ENCODE measurements at places on chromosomes 5 and 9.

DNA sequence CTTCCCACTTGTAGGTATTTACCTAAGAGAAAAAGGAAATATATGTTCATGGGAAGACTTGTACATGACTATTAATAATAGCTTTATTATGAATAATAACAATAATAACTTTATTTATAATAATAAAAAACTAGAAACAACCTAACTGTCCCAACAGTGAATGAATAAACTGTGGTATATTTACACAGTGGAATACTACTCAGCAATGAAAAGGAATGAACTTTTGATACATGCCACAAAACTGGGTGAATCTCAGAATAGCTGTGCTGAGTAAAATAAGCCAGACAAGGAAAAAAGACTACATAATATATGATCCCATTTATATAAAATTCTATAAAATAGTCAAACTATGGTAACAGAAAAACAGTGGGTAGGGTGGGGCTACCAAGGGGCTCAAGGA, 88.7 kb downstream of the SCAMP1 start:
- no peak for DNase-seq

DNA sequence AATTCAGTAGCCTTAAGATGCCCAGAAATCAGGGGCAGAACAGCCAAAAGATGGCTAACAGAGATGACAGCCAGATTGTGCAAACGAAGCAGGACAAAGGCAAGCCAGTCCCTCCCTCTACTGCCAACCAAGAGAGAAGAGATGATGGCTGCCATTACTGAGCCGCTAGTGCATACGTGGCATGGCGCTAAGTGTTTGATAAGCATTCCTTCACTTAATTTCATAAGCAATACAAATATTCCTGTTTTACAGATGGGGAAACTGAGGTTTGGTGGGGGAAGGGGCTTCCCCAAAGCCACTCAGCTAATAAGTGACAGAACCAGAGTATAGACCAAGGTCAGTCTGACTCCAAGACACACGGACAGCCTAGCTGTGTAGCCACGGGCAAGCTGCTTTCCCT, 44.1 kb downstream of the STK10 start:
- DNase-seq: no peak

DNA sequence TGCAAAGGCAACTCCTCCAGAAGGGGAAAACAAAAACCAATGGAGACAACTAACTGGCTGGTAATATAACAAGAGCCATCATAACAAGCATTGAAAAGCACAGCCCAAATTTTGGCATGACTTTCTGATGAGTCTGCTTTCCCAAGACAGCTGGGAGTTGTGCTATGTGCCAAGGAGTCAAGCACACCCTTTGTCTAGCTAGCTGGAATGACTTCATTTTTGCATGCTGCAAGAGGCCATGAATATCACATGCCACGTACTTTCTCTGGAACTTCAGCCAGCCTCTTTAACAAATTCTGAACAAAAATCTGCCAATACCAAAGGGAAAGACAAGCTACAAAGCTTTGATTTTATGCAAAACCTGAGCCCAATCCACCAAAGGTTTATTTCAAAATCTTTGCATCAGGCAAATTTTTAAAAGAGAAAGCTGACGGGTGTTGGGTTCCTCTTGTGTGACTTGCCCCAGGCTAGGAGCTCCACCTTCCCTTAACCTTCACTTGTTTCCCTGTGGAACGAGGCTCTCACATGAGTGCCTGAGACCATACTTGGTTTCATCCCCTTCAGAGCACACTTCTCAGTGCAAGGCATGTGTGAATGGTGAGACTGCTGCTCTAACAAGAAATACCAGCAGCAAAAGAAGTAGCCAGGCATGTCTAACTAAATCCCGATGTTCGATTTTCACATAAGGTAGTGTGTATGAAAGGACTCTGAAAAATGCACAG, 47.3 kb downstream of the S1PR3 start:
- DNase-seq: no peak

- no peak for DNase-seq
Observed at GRCh38 chr9:122059214-122059954, 33.7 kb downstream of the TTLL11 start.

DNA sequence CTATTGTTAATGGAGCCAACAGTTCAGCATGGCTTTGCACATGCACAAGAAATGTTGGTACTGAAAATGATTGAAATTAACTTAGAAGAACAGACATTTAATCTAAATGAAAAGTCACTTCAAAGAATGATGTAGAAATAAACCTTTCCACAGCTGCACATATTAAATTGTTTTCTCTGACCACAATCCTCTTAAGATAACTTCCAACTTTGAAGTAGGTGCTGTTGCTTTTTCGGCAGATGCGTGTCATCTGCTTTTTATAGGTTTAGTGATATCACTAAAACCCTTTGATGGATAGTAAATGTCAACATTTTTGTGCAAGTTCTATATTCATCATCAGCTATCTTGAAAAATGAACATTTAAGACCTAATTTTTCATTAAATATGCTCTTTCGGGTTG, 25.3 kb upstream of the SLC1A3 start:
- DNase-seq: no peak

GRCh38 chr5:179763215-179763945, 30.4 kb upstream of the LTC4S start:
- peak; percentile 90 for DNase-seq

GRCh38 chr5:56813302-56813701, 2.0 kb upstream of the MAP3K1 start:
- DNase-seq: no peak

- DNase-seq: no peak
Observed at GRCh38 chr9:37398464-37399025, 24.0 kb upstream of the GRHPR start.

DNA sequence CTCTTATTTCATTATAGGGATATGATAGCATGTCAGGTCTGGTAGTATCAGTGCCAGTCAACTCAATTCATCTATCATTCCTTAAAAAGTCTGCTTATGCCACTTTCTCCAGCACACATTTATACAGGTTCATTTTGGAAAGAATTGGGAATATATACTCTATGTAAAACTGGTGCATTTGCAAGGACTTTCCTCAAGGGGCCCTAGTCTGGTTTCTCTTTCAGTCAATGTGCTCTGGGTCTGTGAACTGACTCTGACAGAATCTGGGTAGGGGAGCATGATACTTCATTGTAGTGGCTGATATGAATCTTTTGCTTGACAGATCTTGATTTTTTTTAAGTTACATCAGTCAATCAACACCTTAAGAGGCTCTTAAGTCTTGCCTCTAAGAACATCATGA, 313.9 kb downstream of the HTR1A start:
- DNase-seq: no peak

DNA sequence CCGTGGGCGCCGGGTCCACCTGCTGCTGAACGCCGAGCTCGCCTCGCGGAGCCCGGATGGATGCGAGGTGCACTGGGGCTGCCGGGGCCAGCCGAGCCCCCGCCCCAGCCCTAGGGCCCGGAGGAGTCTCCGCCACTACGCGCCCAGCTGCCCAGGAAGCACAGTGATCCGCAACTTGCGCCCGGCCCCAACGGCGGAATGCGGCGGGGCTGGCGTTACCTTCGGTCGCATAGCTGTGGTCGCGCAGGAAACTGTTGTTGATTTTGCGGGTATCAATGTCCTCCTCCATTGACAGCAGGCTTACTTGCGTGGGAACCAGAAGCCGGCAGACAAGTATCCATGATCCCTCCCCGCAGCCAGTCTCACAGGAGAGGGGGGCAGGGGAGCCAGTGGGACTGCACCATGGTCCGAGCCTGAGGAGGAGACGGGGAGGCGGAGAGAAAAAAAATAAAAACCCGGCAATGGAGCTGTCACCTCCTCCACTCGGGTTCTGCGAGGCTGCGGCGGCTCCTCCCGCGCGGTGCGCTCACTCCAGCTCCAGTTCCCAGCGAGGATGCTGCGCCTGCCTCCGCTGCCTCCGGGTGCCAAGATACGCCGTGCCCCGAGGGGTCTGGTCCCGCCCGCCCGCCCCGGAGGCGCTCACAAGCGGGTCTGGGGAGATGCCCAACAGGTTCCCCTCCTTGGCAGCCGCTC, 628 bp downstream of the PPP2R2B start:
- DNase-seq: no peak

- DNase-seq: no peak
Observed at GRCh38 chr5:40628407-40628806, 51.3 kb upstream of the PTGER4 start.

GRCh38 chr9:69655065-69655464, 17.1 kb downstream of the APBA1 start:
- DNase-seq: no peak

DNA sequence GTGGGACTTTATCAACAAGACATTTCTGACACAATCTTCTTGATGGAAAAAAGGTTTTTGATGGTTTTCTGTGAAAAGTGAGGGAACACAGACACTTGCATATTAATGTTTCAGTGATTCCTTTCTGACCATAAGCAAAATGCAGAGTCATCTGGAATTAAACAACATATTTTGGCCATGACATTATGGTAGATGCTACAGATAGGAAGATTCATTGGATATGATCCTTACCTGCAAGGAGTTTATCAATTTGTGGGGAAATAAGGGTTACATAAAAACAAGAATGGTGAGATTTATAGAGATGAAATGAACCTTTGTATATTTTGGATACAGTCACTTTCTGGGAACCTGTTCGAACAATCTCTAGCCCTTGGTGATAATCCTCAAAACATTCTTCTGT, 155.3 kb upstream of the GNA14 start:
- no peak for DNase-seq

GRCh38 chr9:125425170-125425897, 163.7 kb downstream of the GAPVD1 start:
- DNase-seq: no peak

DNA sequence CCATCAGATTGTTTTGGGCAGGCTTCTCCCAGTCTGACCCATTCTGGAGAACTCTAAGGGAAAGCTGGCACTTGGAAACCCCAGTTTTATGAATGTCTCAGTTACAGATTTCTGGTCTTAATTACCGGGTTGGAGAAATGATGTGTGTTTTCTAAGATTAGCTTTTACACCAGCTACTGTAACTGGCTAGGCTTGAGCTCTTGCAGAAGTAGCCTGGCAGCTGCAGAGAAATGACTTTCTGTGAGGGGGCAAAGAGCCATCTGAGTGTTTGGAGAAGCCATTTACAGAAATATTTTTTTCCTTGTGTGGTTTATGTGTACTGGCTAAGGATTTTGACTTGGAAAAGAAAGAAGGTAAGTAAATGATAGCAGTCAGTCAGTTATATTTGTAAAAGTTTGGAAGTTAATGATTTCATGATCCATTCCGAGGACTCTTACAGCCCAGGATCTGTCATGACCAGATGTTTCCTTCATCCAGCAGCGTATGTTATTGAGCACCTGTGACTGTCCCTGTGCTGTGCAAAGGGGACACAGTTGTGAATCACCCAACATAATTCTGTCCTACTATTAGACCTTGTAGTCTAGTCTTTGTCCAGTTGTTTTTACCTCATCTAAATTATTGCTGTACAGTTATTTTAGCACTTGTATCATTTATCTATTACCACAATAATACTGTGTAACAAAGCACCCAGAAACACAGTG, 53.7 kb upstream of the GDNF start:
- DNase-seq: no peak

Data from HuH-7 (cell line).